ENCODE measurements at places on chromosomes 12 and 14.

DNA sequence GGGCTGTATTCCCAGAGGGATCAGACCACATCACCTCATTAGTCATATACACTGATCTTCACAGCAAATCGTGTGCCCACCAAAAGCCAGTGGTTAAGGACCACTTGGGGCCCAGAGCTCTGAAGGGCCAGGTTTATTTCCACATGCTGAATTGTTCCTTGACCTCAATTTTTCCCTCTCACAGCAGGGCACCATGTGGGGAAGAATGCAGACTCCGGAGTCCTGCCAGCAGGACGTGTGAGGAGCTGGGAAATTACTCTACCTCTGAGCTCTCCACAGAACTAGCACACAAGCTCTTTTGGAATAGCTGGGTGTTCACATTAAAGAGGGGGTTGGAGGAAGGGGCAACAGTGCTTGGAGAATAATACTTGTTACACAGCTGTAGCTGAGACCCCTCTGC, 57.6 kb upstream of the SEL1L start:
- DNase-seq, result no peak

- peak; percentile 50 for DNase-seq
Observed at GRCh38 chr14:53793790-53794505, 162.7 kb downstream of the BMP4 start.

DNA sequence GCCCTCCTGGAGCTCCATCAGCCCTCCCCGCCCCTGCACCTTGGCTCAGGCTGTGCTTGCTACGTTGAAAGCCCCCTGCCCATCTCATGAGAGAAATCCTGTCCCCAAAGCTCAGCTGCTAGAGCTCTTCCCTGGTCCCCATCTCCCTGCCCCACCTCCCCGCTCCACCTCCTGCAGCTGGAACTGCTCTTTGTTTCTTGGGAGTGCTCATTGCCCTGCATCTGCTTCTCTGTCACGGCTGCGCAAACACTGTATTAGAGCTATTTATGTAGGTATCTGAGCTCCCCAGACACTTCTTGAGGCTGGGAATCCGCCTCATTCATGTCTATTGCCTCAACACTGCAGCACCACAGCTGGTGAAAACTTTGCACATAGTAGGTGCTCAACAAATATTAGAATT, 32.8 kb upstream of the PRIMA1 start:
- DNase-seq, result no peak

- no peak for DNase-seq
Observed at GRCh38 chr12:34212651-34213050, 190.4 kb downstream of the ALG10 start.

GRCh38 chr14:75113932-75114539, 12.8 kb downstream of the NEK9 start:
- no peak for DNase-seq

GRCh38 chr12:78293059-78293686, 462.5 kb downstream of the NAV3 start:
- DNase-seq, result no peak

- no peak for DNase-seq
Observed at GRCh38 chr12:13523536-13524307, 327.2 kb downstream of the EMP1 start.

- no peak for DNase-seq
Observed at GRCh38 chr12:65670775-65671174, 153.5 kb upstream of the HMGA2 start.

DNA sequence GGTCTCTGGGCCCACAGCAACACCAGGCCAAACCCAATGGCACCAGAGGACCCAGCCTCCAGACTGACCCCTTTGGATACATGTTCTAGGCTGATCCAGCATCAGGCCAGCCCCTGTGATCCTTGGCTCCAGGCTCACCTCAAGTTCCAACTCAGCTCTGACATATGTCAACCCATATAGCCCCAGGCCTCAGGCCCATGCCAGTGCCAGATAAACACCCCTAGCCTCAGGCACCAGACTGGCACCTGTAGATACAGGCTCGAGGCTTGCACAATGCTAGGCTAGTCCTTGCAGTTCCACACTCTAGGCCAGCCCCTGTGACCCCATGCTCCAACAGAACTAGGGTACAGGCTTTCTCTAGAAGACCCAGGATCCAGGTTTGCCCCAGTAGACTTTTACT, 287.5 kb downstream of the KCNC2 start:
- DNase-seq, result no peak

- DNase-seq, result no peak
Observed at GRCh38 chr14:96125536-96125935, 79.1 kb upstream of the BDKRB2 start.

GRCh38 chr14:59847711-59848110, 22.9 kb downstream of the RTN1 start:
- DNase-seq, result no peak

Data from SHP77 treated with DMSO at 0.1 percent for 48 hours (cell line).